ENCODE measurements at places on chromosomes 1 and 21. TPM values are rescaled to one million over a fixed set of nuclear protein-coding genes. Genes with fewer than 3 reads are reported as not detected.

- DNase-seq = no peak
Observed at GRCh38 chr1:63480057-63480456, 43.0 kb downstream of the ITGB3BP start.

DNA sequence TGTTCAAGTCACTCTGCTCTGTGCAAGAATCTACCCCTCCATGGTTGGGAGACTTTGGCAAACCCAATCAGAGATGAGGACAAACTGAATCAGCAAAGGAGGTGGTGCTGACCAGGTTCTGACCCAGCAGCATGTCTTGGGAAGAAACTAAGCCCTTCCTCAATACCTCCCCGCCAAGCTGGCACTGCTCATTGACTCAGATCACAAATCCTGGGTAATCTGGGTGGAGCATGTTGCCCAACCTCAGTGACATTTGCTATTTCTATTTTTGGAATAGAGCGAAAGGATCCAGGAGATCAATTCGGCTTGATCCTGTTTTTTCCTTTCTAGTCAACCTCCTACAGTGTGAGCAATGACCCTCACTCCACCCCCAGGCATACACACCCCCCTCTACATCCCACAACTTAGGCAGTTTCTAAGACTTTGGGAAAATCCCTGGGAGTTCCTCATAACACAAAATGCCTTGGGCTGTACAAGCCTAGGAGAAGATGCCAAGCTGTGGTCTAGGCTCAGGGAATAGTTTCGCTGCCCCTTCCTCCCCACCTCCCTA, 166.8 kb upstream of the KCNJ6 start:
- DNase-seq = no peak

DNA sequence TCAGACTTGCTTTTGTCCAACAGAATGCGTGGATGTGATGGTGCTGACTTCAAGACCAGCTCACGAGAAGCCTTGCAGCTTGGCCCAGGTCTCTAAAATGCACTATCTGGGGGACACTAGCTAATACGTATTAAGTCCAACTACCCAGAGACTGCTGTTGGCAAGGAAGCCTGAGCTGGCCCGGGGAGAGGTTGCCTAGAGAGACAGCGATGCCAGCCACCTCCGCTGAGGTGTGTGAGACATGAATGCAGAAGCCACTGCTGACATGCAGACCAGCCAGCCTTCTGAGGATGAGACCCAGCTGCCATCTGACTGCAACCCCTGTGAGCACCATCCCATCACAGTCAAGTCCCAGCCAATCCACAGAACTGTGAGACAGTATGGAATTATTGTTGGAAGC, 32.5 kb downstream of the THAP3 start:
- DNase-seq = no peak

- DNase-seq = no peak
Observed at GRCh38 chr1:207362962-207363860, 41.7 kb downstream of the CD55 start.

- DNase-seq = no peak
Observed at GRCh38 chr1:16246961-16247360, 10.0 kb upstream of the CPLANE2 start.

GRCh38 chr1:179082999-179083335, 1.1 kb downstream of the TOR3A start:
- DNase-seq = no peak

- DNase-seq = no peak
Observed at GRCh38 chr1:60898413-60898812, 183.9 kb upstream of the NFIA start.

GRCh38 chr1:51280321-51280978, 44.4 kb downstream of the RNF11 start:
- no peak for DNase-seq

Gene F5
- polyA plus RNA-seq = 3.0 TPM

Gene FLG2
- polyA plus RNA-seq = 0.09 TPM

Gene GPATCH3
- 12.9 TPM for polyA plus RNA-seq

Gene PLA2G2F
- polyA plus RNA-seq = 0.08 TPM

Gene FCER1G
- polyA plus RNA-seq = 15.5 TPM

Gene RCAN3
- polyA plus RNA-seq = 7.9 TPM

Gene LRRC71
- 0.32 TPM for polyA plus RNA-seq
